ENCODE measurements at places on chromosomes 5 and 9.

DNA sequence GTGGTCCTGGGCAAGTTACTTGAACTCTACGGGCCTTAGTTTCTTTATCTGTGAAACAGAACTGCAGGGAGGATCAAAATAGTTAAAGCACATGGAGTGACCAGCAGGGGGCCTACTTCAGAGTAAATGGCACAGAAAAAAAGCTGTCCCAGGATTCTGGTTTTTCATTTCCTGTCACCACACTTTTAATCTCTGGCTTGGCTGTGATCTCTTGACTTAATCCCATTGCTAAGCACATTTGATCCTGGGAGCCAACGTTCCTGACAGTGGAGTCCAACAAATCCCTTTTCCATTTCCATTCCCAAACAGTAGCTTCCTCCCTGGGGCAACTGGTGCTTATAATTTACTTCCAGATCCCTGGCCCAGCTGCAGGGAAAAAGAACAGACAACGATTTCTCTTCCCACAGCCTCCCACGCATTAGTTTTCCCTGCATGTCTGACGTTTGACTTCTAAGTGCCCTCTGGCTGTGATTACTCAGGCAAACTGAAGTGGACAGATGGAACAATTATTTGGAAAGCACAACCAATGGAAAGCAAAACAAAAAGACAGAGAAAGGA is 136.5 kb upstream of the STK32A start:
- DNase-seq = peak; percentile 49

- DNase-seq = no peak
Measured at GRCh38 chr5:124654418-124654817, 92.0 kb downstream of the ZNF608 start.

DNA sequence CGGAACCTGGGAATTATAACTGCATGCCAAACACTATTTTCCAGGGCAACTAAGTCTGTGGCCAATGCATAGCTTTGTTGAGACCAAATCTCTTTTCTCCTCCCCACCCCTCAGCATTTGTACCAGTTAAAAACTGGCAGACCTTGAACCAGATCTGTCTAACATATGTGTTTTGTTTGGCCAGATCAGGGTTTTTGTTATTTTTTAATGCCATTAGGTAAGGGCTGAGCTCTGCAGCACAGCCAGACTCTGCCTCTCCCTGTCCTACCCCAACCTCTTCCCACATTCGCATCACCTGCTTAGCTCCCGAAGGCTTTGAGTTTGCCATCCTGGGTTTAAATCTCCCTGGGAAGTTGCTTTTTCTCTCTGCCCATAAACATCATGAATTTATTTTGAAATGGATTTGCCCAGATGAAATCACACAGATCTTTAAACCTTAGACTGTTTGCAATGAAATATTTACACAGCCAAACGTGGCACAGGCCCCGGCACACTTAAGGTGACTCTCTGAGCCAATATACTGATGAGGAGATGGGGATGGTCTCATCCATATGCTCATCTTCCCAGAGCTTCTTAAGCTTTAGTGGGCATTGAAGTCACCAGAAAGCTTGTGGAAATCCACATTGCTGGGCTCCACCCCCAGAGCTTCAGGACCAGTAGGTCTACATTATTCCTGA is 54.0 kb upstream of the ALDH1B1 start:
- DNase-seq = no peak

GRCh38 chr9:107221321-107221720 is 61.8 kb upstream of the RAD23B start:
- DNase-seq = no peak

- DNase-seq = no peak
Measured at GRCh38 chr5:73999297-73999696, 373.3 kb downstream of the ARHGEF28 start.

DNA sequence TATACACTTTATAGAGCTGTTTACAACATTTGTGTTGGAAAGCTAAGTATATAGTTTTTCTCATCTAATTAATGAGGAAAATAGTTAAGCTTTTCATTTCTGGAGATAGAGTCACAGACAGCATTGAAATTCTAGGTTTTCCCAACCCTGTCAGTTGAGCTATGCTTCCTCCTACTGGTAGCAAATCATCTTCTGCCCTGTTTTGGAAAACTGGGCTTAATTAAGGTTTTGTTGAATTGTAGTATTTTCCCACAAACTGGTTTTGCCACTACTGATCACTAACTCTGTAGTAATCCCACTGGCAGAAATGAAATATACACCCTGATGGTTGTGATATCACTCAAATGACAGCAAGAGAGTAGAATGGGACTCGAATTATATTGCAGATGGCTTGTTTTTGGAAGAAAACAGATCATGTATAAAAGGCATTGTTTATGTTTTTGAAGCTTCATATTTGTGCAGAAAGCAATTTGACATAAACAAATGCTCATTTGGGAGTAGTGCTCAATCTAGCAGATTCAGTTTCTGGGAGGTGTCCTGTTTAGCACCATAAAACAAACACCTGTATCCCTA is 46.6 kb downstream of the CD180 start:
- DNase-seq = no peak

DNA sequence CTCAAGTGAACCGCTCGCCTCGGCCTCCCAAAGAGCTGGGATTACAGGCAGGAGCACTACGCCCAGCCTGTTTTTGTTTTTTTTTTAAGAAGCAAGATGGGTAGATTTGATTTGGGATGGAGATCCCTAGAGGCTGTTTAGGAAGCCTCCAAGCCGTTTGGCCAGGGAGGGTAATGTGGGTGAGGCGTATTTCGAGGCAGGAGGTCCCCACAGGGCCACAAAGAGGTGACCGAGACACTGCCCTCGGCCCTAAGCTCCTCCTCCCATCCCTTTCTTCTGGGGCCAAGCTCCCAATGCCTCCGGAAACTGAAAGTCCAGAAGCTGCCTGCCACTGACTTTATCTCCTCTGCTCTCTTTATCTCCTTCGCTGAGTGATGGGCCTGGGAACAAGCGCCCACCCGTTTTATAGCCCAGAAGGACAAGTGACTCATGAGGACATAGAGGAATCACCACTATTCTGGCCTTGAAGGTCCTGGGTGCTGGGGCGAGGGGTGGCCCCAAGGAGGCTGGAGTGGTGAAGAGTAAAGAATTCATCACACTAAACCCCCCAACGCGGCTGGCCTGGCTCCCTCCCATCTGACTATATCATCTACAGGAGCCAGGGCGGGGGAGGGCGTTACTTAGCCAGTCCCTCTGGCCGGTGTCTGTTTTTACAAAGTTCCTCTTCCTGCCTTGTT is 2.0 kb upstream of the RALGDS start:
- no peak for DNase-seq

GRCh38 chr9:121529237-121529987 is 29.8 kb upstream of the GGTA1 start:
- DNase-seq = no peak

GRCh38 chr5:58629271-58630159 is 46.6 kb downstream of the RAB3C start:
- no peak for DNase-seq

- peak; percentile 73 for DNase-seq
Measured at GRCh38 chr5:59673438-59674058, 220.0 kb downstream of the PDE4D start.

GRCh38 chr9:95773053-95773418 is 102.5 kb upstream of the ERCC6L2 start:
- DNase-seq = no peak

GRCh38 chr9:129384491-129385210 is 206.6 kb upstream of the IER5L start:
- DNase-seq = no peak

- no peak for DNase-seq
Measured at GRCh38 chr9:37066139-37066725, 32.2 kb upstream of the PAX5 start.

DNA sequence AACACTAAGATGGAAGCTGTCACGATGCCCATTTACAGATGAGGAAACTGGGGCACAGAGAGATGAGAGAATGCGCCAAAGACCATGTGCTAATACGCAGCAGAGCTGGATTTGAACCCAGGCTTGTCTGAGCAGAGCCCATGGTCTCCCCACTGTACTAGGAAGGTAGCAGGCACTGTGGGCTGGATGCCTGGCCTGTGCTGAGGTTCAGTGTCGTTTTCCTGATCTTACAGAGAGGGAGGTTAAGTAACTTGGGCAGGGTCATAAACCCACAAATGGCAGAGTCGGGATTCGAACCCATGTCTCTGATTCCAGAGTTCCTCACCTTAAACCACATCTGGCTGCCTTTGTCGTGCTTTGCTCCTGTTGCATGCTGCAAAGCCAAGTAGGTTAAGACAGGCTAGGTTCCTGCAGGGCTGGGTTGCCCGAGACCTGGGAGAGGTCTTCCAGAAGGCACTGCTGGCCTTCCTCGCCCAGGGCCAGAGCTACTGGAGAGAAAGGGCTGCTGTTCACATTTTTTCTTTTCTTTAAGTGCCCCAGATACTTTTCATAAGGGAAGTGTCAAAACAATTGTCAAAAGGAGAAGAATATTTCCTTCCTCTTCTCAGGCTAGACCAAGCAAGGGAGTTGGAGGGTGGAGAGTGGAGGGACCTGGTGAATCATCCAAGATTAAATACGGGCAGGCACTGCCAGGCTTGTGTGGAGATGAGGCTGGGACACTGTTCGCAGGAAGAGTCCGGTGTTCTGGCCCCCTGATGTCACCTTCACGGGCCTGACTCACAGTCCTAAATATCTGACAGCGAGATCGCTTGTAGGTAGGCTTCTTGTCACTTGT is 3.2 kb downstream of the NEK6 start:
- no peak for DNase-seq

DNA sequence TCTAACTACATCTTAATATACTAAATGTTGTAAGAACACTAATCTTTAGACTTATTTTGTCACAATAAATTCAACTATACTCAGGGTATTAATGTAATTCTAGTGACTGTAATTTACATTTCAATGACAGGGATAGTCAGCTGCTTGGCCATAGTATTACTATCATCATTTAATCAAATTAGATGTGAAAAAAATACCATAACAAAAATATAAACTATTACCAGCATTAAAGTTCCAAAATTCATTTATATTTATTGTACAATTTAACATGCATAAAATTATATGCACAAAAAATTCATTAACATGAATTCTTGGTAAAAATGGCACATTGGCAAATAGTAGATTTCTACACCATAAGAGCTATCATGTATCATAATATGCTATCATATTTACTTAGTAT is 28.9 kb downstream of the FNIP1 start:
- DNase-seq = no peak
